ENCODE measurements at places on chromosomes 7 and 10.
A peak's percentile ranks its signal among the peaks of the same experiment; 100 is the strongest.

- no peak for DNase-seq
Measured at GRCh38 chr7:93039786-93040185, 78.0 kb downstream of the SAMD9 start.

DNA sequence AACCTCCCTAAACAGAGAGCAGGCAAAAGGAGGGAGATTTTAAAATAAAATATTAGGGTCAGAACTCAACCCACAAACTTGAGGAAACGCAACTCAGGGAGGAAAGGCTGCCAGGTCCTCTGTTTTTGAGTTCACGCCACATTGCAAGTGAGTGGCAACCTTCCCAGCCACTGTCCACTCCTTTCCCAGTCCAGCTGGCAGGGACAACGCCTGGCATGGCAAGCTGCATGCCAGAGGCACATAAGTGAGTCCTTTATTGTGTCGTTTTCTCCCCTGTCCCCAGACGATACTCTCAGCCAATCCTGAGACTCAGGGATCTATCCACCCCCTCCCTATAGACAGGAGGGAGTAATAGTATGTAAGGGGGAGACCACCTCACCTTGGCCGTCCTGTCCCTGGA is 22.4 kb downstream of the FBXW4 start:
- DNase-seq, result no peak

DNA sequence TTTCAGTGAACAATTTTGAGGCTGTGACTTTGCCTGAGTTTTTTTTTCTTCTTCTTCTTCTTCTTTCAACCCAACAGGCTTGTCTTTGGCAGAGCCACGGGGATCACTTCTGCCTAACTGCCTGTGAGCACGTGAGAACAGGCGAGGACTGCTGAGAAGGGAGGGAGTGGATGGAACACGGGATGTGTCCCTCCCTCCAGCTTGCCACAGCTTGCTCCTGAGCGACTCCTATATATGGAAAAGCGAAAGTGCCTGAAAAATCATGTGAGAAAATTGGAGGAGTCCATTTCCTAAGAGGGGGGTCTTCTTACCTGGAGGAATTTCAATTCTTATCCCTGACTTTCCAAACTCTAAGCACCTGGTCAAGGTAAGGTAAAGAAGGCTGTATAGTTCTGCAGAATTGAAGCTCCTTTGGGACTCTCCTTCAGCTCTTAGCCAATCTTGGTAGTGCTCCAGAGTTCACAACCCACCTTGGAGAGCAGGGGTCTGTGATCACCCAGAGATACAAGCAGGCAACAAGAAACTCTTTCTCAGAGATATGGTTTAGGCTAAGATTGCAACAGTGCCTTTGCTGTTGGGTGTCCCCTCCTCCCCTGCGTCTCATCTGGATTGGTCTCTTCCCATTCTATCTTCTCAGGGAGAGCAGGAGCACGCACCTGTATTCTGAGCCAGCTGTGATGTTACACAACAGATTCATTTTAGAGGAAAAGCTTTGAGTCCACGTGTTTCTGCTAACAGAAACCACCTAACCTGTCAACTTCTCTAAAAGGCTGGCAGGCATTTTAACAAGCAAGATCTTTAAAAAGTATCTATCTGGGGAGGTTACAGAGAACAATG is at the start of gene MAT1A:
MAT1A (minus strand) TSS at position 208 of the 837 bp plus-strand sequence. CDS start 235 bp downstream, outside the sequence.
- peak; percentile 16 for DNase-seq

- no peak for DNase-seq
Measured at GRCh38 chr10:107043461-107043860, 121.0 kb downstream of the SORCS1 start.

GRCh38 chr7:87635921-87636320 is 7.7 kb downstream of the RUNDC3B start:
- DNase-seq, result no peak

GRCh38 chr10:82661701-82662100 is 786.7 kb downstream of the NRG3 start:
- no peak for DNase-seq

- no peak for DNase-seq
Measured at GRCh38 chr10:49540056-49540797, 1.3 kb upstream of the ERCC6 start.

DNA sequence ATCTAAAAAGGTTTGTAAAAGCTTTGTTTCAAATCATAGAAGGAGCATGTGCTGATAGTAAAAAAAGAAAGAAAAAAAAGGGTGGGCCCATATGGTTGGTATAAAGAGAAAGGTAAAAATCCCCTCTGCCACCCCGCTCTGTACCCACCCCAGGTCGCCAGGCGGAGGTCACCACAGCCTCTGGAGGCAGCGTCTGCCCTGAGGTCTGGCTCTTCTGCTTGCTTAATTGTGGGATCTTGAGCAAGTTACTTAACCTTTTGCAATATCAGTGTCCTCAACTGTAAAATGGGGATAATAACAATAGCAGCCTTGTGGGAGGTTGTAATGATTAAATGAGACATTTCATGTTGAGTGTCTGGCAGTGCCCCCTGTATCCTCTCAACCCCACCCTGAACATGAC is 10.7 kb upstream of the PCBD1 start:
- no peak for DNase-seq

- DNase-seq, result peak; percentile 19
Measured at GRCh38 chr7:147014286-147014955, 897.8 kb downstream of the CNTNAP2 start.

GRCh38 chr10:31762316-31762715 is 166.3 kb downstream of the ARHGAP12 start:
- DNase-seq, result no peak

GRCh38 chr10:86371116-86371515 is 4.5 kb upstream of the GRID1 start:
- no peak for DNase-seq

GRCh38 chr10:128629111-128630096 is 503.2 kb upstream of the MKI67 start:
- peak; percentile 0 for DNase-seq

GRCh38 chr10:60429084-60429849 is 39.6 kb upstream of the ANK3 start:
- no peak for DNase-seq

DNA sequence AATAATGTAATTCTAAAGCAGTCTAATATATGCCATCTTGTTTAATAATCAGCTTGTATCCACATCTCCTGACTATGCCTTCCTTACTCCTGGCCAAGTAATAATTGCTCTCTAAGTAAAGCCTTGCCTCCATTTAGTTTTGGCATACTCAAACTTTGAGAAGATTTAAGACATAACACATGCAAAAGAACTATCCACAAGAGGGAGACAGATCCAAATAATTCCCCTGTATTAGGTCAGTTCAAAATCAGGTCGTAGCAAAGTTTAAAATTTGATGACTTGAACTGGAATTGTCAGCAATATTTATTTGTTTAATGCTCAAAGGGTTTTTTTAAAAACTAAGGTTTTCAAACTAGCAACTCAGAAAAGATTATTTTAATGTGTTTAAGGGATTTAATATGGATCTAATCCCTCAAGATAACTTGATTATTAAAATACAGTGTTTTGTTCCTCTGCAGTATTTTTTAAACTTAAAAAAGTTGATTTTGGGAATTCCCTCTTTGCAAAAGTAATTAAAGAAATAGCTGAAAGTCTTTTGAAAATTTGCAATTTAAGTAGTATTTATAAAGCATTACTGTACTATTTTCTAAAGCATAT is 95.3 kb downstream of the HDAC9 start:
- peak; percentile 63 for DNase-seq

DNA sequence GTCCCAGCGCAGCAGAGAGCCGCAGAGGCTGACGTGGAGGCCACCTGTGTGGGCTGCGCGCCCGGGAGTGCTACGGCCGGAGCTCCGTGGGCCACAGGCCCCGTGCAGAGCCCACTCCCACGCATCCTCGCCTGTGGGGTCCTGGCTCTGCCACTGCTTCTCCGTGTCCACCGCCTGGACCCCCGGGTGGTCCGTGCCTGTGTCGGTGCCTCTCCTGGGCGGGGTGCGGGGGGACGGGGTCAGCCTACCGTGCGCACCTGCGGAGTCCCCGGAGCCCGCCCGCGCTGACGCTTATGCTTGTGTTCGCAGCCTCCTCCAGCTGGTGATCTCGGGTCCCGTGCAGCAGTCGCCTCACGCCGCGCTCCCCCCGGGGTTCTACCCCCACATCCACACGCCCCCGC is 7.8 kb upstream of the ZNF853 start:
- DNase-seq, result no peak

GRCh38 chr7:2321020-2321419 is 6.8 kb upstream of the SNX8 start:
- DNase-seq, result peak; percentile 39

GRCh38 chr7:102434039-102434486 is 688 bp downstream of the ORAI2 start:
- DNase-seq, result no peak

DNA sequence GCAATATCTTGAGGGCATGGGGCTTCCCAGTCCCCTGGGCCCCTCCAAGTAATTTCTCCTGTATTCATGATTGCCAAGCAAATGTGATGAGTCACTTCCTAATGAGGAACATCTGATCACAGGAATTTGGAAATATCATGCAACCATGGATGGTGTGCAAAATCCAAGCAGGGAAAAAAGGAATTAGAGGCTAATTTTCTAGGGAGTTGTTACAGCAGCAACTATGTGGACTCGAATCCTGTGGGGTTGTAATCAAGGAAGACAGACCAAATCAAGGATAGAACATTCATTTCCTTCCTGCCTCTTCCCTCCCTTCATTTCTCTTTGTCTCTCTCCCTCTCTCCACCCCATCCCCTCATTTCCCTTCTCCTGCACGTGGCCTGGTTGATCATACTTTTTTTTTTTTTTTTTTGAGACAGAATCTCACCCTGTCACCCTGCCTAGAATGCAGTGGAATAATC is 23.9 kb upstream of the AGFG2 start:
- peak; percentile 75 for DNase-seq

DNA sequence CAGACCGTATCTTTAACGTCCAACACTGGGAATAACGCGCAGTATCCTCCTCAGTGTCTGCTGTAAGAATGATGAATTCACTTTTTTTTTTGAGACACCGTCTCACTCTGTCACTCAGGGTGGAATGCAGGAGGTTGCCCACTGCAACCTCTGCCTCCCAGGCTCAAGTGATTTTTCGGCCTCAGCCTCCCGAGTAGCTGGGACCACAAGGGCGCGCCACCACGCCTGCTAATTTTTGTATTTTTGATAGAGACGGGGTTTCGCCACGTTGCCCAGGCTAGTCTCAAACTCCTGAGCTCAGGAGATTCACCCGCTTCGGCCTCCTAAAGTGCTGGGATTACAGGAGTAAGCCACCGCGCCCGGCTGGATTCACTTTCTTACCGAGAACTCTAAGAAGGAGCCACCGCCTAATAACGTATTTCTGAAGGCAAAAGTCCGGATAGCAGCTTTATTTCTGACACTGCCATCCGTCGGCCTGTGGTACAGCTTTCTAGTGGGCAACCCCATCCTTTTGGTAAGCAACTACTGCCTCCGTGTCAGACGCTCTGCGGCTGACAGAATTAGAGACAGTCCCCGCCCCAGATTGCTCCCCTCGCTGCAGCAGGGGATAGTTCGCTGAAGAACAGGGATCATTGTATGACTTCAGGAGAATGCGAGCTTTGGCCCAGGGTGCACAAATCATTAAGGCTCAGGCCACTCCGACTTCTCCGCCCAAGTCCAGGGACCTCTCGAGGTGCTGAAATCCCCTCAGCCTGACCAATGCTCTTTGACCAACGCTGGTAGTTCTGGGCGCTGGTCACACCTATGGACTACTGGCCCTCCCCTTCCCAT is 662 bp downstream of the POLR3A start:
- DNase-seq, result peak; percentile 62
